ENCODE measurements at places on chromosomes 6 and 20. TPM values are rescaled to one million over a fixed set of nuclear protein-coding genes. Genes with fewer than 3 reads are reported as not detected.

DNA sequence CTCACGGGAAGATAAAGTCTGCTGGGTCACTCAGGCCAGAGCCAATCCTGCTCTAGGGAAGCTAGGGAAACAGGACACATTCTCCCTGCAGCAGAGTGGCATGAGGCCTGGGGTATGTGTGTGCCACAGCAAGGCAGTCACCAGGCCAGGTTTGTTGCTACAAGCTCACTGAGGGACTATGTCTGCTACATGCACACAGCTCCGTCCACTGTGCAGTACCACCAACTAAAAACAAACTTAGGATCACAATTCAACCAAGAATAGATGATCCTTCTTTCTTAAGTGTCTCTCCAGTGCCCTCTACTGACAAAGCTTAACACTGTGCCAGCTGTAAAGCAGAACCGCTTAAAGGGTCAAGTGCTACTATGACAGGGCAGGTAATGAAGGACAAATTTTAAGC lies 192.5 kb downstream of the PTPRK start:
- no peak for DNase-seq

DNA sequence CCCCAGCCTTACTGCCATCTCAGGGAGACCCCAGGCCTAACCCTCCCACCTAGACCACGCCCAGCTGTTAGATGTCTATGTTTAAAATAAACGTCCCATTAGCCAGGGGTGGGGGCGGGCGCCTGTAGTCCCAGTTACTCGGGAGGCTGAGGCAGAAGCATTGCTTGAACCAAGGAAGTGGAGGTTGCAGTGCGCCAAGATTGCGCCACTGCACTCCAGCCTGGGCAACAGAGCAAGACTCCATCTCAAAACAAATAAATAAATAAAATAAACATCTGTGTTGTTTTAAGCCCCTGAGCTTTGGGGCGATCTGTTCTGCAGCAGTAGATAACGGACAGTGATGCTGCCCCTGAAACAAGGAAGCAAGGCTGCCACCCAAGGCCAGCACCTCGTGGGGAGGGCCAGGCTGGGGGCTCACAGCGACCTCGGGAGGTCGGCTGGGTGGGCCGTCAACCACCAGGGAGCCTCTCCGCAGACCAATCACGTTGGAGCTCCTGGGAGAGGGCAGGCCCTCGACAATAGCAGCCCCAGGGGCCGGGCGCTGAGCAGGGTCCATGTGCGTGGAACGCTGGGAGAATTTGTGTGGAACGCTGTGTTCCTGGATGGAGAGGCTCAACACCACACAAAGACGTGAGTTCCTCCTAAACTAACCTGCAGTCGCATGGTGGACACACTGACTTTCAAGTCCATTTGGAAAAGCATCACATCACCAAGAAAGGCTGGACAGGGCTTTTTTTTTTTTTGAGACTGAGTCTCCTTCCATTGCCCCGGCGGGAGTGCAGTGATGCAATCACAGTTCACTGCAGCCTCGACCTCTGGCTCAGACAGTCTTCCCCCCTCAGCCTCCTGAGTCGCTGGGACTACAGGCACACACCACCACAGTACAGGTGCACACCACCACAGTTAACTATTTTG lies 1.0 kb upstream of the HELZ2 start:
- DNase-seq: no peak

DNA sequence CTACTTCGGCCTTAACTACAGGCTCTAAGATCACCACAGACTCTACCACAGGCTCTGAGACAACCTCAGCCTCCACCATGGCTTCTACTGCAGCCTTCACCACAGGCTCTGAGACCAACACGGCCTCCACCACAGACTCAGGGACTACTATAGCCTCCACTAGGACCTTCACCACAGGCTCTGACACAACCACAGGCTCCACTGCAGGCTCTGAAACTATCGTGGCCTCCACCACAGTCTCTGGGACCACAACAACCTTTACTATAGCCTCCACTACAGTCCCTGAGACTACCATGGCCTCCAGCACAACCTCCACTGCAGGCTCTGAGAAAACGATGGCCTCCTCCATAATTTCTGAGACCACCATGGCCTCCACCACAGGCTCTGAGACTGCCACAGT lies 15.3 kb downstream of the MUC22 start:
- no peak for DNase-seq

SLC22A7 gene
- total RNA-seq: not detected

LBP gene
- total RNA-seq: 0.83 TPM

DNA sequence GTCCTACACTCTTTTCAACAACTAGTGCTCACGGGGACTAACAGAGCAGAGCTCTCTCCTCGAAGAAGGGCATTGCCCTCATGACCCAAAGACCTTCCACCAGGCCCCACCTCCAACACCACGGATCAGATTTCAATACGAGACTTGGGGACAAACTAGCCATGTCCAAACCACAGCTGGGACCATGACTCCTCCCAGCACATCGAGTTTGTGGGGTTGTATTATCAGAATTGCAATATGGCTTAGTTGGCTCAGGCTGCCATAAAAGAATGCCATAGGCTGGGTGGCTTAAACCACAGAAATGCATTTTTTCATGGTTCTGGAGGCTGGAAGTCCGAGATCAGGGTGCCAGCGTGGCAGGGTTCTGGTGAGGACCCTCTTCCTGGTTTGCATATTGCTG lies 189.7 kb upstream of the PMEPA1 start:
- DNase-seq: no peak

- DNase-seq: no peak
Observed at GRCh38 chr6:17957086-17957485, 30.3 kb downstream of the KIF13A start.

DNA sequence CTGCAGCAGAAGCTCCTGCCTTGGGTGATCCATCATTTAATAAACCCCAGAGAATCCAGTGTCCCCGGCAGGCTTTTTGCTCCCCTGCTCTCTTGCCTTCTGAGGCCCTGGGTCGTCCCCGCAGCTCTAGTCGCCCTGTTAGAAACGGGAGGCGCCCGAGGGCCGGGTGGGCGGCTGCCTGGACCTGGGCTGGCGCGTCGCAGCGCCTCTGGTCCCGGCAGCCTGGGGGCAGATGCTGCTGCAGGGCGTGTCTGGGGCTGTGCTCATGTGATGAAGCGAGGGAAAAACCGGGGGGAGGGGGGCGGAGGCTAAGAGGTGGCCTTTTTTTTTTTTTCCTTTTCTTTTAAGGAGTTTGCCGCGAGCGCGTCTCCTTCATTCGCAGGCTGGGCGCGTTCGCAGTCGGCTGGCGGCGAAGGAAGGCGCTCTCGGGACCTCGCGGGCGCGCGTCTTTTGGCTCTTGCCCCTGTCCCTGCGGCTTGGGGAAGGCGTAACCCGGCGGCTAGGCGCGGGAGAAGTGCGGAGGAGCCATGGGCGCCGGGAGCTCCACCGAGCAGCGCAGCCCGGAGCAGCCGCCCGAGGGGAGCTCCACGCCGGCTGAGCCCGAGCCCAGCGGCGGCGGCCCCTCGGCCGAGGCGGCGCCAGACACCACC lies 394 bp downstream of the AKAP12 start:
- DNase-seq: peak; percentile 83

DNA sequence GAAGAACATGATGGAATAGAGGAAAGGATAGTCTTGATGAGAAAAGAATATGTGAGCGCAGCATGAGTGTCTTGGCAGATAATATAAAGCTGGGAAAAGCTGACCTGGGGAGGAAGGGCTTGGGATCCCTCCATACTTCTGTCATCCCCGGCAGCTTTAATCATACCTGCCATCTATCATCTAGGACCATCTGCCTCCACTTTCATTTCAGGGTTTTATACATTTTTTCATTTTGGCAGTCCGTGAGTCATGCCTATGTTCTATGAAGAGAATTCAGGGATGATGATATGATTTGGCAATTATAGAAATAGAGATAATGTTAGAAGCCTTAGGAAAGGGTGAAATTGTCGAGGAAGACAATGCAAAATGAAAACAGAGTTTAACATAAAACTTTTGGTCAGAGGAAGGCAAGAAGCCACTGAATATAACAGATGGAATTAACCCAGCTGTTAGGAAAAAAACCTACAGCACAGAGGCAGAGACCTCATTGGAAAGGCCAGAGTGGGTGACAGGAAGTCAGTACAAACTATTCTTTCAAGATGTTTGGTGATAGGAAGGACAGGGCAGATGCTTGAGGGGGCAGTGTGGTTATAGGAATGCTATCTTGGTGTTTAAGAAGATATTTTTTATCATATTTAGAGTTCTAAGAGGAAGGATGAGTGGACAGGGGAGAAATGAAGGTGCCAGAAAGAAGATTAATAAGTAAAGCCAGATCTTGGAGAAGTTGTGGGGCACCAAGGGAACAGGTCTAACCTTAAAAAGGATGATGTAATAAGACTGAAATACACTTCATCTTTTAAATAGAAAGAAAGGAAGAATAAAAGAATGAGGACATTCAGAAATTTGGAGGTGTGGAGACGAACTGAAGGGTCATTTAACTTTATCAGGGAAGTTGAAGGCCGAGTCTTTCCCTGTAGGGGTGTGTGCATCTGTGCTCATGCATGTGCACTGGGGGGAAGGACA lies 37.8 kb downstream of the MARCKS start:
- DNase-seq: no peak

BPIFA1 gene
- not detected for total RNA-seq

DNA sequence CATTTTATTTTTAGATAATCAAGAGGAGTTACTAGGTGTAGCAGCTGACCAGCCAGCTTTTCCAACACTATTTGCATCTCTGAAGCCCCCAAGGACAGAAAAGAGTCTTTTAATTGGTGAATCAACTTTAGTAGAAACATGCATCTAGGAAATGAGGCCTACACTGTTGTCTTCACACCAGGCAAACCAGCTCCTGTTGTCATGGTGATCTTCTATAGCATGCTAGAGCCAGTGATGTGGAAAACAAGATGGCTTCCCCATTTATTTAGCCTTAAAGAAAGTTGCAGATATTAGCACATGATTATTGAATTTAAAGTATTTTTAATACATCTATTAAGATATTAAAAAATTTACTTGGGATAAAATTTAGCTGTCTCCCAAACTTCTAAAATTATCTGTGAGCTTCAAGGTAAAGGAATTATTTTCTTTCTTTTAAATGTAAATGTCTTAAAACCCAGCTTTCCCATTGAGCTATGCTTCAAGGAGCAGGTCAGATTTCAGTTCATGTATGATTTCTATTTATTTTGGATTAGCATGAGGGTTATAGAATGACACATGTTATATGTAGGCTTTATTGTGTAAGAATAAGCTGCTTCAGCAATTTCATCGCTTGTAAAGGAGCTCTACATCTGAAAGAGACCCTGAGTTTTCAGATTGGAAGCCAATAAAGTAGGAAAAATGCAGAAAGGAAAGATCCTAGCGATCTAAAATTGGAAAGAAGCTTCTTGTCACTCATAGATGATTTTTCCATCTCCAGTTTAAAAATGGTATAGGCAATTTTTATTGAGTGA lies 564.9 kb upstream of the CITED2 start:
- no peak for DNase-seq

- DNase-seq: no peak
Observed at GRCh38 chr6:56890683-56891429, 64.1 kb upstream of the BEND6 start.

EMILIN3 gene
- total RNA-seq: 2.0 TPM

DNA sequence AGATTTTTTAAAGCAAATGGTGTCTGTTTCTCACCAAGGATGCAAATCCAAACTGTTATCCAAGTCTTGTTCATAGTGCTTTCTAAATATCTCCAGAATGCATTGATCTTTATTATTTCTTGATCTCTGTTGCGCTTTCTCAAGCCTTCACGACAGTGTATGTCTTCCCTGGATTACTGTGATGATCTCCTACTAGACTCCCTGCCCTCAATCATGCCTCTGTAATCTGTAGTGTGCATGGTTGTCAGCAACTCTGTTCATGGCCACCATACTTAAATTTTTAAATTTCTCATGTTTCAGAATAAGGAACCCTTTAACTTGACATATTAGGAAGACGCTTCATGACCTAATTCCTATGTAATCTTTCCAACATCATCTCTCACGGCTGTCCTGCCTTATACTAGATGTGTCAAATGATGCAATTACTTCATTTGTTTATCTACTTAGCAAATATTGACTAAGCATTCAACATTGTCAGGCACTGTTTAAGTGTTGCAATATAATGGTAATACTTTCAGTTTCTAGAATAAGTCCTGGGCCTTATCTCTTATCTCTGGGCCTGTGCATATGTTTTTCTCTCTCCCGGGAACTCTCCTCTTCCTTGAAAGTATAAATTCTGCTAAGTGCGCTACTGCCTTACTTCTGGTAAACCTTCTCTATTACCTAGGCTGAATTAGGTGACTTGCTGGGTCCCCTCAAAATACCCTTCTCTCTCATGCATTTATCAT lies 25.6 kb upstream of the AHI1 start:
- no peak for DNase-seq

DNA sequence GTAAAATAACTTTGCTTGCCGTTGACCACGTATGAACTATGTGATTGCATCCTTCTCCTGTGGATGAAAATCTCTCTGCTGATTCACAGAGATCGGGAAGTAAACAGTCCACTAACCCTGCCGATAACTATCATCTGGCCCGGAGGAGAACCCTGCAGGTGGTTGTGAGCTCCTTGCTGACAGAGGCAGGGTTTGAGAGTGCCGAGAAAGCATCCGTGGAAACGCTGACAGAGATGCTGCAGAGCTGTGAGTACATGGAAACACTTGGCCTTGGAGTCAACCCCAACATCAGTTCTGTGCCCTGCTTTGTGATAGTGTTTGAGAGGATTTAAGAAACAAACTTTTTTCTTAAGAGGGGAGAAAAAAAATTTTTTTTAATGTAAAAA lies 937 bp downstream of the TAF8 start:
- no peak for DNase-seq

TSPO2 gene
- total RNA-seq: not detected

PTPRA gene
- 79.5 TPM for total RNA-seq

DNA sequence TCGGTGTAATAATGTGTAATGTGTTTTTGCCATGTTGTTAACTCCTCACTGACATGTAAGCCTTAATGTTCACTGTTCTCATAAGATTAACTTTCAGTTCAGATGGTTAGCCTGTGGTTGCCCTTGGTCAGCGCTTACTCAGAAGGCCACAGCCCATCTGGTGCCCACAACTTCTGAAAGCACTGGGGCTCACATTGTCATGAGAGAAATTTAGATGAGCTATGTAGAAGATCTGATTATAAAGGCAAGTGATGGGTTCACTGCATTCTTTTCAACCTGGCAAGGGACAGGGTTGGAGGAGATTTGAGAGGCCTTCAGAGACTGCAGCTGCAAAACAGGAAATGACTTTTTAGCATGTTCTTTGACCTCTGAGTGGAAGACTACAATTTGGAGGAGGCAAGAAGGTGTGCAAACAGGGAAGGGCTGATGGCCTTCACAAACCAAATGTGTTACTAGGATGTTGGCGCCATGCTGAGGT lies 242.3 kb upstream of the SUPT3H start:
- no peak for DNase-seq

RNF217 gene
- total RNA-seq: 26.5 TPM

- DNase-seq: no peak
Observed at GRCh38 chr20:20658871-20659431, 53.5 kb downstream of the RALGAPA2 start.

Data from ureter (tissue), 1 donor.